ENCODE measurements at places on chromosomes 7 and 10.

DNA sequence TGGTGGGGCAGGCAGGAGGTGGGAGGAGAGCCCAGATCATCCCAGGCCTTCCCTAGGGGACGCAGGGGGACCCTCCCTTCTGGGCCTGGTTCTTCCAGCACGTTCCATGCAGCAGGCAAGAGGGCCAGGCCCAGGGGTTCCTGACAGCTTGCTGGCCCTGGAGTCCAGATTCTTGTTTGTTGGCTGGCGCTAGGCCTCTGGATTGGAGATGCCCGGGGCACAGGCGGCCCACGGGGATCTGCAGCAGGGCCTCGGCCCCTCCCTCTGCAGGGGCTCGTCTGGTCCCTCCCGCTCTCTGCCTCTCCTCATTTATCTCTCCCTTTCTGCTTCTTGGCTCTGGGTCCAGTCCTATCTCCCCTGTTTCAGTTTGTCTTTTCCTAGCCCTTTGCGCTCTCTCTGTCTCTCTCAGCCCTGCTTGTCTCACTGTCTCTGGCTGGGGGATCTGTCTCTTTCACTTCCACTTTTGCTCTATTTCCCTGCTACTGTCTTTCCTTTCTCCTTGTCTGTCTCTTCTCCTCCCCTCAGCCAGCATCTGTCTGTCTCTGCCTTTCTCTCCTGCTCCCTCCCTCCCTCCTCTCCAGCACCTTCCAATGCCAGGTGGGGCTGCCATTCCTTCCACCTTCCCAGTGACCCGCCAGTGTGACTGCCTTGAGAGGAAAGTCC lies 1.1 kb upstream of the AQP1 start:
- peak; percentile 33 for DNase-seq

DNA sequence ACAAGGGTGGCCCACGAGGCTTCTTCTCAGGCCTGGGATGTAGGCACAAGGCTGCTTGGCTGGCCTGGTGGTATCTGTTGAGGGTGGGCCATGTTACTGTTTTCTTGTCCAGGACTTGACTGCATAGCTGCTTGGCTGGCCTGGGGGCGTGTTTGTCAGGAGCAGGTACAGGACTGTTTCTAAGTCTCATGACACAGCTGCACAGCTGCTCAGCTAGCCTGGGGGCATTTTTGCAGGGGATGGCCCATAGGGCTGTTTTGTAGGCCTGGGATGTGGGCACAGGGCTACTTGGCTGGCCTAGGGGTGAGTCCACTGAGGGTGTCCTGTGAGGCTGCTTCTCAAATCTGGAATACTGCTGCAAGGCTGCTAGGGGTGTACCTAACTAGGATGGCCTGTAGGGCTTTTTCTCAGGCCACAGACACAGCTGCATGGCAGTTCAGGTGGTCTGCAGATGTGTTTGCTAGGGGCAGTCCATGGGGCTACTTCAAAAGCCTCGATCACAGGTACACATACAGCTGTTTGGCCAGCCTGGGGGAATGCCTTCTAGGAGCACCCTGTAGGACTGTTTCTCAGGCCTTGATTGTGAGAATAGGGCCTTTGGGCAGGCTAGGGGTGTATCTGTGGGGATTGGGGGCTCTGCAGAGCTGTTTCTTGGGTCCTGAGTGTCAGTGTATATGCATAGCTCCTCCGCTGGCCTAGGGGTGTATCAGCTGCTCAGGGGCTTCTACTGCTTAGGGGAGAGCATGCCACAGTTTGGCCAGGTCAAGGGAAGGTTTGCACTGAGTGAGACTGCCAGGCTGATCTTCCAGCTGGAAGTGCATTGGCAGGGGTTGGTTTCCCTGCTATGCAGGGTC lies 26.6 kb upstream of the PLA2G12B start:
- DNase-seq, result no peak

GRCh38 chr10:132444877-132445351 lies 47.9 kb downstream of the PWWP2B start:
- DNase-seq, result peak; percentile 66

GRCh38 chr7:78261302-78261701 lies 462.7 kb downstream of the PHTF2 start:
- DNase-seq, result no peak

DNA sequence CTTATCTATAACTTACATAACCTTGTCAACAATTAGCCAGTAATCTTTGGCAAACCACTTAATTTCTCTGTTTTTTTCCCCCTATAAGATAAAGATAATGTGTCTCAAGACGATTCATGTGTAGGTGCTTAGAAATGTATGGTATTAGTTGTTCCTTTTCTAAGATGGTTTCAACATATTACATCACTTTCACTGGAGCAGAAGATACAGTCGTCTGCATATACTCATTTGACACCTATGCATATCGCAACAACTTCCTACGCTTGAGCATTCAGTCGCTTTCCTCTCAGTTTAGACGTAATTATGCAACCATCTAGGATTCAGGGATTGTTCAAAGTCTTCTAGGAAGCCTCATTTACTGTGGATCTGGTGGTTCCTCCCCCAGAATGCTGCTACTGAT lies 396.7 kb downstream of the PHTF2 start:
- no peak for DNase-seq

- no peak for DNase-seq
Measured at GRCh38 chr10:132136689-132137088, 50.1 kb upstream of the DPYSL4 start.

- DNase-seq, result no peak
Measured at GRCh38 chr10:10687751-10688150, 329.9 kb upstream of the CELF2 start.

GRCh38 chr7:10803720-10804119 lies 170.0 kb upstream of the PHF14 start:
- DNase-seq, result no peak

Measured in MV-4-11 (cell line).